ENCODE measurements at places on chromosomes 6 and 20.

- DNase-seq, result no peak
Measured at GRCh38 chr20:45359406-45360148, 3.4 kb upstream of the SYS1 start.

DNA sequence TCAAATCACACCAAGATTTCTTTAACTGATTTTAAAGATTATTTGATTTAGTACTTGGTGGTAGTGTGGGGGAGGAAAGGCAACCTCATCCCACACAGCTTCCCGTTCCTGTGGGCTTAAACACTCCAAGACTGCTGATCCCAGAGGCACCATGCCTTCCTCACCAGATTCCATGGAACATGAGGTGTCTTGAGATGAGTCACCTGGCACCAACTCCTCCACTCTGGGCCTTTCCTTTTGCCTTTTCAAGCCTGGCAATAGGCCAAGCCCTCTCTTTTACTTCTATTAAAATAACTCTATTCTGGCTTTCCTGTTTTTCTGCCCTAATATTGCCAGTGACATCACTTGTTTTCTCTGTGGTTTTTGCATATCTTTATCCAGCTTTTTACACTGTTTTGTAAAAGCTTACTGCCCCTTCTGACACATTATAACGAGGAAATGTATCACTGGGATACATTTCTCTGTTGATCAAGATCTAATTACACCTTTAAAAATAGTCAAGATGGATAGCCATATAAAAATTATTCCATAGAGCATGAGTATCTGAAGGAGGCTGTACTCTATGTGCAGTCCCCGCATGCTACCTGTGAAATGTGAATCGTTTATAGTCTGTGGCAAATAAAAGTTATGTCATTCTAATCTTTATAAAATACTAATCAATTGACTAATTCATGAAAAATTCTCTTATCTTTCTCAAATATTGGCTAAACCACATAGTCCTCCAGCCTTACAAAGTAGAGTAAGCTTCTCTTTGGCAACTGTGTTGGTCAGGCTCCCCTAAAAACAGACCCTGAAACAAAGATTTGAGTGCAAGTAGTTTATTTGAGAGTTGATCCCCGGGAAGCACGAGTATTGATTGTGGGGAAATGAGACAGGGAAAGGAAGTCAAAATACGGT lies 257.8 kb upstream of the KCNQ5 start:
- DNase-seq, result no peak

DNA sequence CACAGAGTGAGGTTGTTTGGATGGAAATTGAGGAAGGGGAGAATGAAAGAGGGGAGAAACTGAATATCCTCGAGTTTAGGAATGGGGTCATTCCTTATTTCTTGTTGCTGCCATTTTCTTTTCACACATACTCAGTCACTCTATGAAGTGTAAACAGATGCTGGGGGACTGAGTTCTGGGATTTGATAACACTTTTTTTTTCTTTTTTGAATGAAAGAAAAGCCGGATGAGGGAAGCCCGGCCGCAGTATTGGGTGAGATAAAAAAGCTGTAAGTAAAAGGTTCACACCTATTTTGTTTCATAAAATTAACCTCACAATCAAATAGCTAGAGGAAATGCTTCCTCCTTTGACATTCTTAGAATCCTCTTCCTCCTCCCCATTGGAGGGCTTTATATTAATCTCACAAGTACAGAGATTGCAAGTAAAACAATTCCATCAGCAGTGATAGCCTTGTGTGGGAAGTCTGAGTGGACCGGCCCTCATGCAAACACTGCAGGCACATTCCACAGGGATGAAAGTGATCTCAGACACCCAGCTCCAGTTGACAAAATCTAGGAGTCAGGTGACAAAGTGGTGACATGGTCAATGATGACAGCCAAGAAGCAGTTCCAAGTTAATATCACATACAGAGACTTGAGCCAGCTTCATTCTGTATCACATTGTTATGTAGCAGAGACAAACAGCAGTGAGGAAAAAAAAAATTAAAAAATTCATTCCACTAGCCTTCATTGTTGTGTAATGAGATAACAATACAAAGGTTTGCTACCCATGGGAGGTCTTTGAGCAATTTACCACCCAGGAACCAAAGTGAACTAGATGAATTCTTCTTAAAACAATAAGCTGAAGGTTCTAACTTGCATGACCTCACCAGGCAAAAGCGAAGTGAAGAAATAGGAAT lies 391.1 kb upstream of the HSF2 start:
- DNase-seq, result no peak

GRCh38 chr20:61726979-61727378 lies 338.7 kb downstream of the TAF4 start:
- no peak for DNase-seq

GRCh38 chr20:40869218-40870147 lies 159.1 kb upstream of the TOP1 start:
- no peak for DNase-seq

- DNase-seq, result no peak
Measured at GRCh38 chr20:32526125-32526524, 59.0 kb downstream of the NOL4L start.

DNA sequence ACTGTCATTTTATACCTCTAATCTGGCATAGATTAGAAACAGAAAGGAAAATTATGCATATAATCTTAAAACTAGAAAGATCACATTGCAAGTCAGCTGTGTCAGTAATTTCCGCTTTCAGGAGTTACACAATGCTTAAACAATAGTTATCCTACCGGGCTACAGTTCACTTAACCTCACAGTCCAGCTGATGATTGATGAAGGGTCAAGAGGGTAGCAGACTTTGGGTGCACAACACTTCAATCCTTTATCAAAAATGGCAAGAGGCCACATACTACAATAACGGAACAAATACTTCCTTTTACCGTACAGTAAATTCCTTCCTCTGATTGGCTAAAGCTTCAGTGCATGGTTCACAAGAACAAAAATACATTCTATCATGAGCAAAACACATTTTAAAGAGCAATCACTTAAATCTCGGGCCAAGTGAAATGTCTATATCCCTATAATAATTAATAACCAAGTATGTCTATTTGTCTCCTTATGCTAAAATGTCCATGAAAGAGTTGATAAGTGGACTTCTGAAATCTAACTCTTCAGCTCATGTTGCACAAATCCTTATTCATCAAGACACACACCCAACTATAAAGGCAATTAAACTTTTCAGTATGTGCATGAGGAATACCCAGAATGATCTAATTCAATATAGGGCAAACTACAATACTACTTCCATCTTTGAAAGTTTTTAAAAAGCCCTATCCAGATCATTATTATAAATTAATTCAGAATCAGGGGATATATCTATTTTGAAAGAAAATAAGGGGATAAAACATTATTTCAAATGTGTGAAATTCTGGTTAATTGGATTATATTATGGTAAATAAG lies 76.8 kb downstream of the HIVEP2 start:
- peak; percentile 58 for DNase-seq

- no peak for DNase-seq
Measured at GRCh38 chr20:17602493-17602892, 32.6 kb downstream of the DSTN start.

GRCh38 chr6:63640062-63640461 lies 4.5 kb downstream of the PHF3 start:
- DNase-seq, result no peak

DNA sequence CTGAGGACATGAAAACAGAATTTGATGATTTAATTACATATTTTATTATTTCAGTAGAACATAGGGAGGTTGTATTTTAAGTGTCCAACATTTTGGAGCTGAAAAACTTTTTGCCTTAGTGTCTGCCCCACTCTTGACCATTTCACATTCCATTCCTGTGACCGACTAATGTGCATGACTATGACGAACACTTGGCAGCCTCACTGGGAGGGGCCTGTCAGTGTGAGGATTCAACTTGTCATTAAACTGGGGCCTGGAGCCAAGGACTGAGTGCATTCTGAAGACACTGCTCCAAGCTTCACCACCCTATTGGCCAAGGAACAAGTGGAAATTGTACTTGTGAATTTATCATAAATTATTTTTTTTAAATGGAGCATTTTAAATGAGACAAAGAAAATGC lies 661.3 kb downstream of the BCKDHB start:
- DNase-seq, result no peak

DNA sequence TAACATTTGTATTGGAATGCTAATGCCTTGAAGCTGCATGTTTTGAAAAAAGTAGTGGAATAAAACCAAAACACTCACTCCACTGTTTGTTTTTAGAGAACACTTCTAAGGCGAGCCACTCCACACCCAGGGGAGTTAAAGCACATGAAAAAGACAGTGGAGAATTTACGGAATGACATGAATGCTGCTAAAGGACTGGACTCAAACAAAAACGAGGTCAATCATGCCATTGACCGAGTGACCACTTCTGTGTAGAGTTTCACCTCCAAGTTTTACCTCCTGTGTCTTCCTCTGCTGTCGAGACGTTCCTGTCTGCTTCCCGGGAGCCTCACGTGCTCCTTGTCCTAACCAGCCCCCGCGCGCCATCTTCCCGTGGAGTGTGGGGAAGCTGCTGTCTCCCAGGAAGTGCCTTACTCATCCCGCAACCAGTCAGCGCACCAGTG lies 127.8 kb downstream of the LRRC1 start:
- no peak for DNase-seq

- DNase-seq, result no peak
Measured at GRCh38 chr6:29710281-29710941, 12.8 kb upstream of the HLA-F start.

GRCh38 chr6:125793863-125794262 lies 3.1 kb downstream of the NCOA7 start:
- DNase-seq, result no peak

DNA sequence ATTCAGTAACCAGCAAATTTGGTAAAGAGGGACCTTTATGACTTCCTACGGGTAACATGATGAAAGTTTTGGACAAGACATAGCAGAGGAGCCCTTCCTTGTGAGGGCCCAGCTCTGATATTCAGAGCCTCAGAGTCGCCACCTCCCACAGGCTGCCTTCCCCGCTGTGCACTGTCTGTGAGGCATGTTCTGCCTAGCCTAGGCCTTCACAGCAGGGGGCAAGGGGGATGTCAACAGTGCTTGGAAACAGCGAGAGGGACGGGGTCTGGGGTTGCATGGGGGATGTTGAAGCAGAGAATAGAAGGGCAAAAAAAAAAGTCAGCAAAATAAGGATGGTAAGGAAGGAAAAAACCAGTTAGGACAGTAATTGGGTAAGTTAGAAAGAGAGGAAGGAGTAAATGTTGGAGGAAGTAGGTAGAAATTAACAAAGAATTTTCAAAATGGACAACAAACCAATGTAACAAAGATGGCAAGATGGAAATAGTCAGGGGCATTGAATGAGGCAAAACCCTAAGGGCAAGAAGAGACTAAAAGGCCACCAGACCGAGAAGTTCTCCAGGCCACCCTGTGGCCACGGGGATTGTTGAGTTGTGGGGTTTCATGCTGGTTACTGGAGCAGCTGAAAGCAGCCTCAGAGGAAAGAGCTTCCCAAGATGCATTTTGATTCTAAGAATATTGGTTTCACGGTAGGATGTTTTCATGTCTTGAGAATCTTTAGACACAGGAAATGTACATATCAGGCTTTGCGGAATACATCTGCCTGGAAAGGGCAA lies 139.8 kb downstream of the LY86 start:
- no peak for DNase-seq

DNA sequence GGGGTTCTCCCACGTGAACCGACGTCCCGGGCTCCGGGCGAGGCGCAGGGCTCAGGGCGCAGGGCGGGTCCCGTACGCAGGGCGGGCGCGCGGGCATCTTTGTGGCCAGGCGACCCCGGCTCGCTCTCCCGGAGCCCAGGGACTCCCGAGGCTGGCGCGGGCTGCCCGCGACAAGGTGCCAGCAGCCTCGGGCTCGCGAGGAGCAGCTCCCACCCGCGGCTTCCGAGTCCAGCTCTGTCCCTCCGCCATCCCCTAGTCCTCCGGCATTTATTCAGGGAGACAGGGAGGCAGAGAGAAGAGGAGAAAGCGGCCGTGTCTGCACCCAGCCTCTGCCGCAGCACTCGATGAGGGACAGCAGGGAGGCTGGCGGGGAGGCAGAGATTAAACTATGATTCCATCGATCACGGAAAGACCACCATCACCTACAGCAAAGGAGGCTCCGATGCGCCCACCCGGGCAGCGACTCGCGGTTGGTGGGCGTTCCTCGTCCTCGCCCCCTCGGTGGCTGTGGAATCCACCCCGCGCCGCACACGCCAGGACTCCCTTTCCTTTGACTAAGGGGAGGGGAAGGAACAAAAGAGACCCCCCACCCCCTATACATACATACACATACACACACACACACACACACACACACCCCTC lies 1.1 kb downstream of the RGS17 start:
- peak; percentile 18 for DNase-seq

GRCh38 chr6:121771937-121772720 lies 336.7 kb downstream of the GJA1 start:
- no peak for DNase-seq

DNA sequence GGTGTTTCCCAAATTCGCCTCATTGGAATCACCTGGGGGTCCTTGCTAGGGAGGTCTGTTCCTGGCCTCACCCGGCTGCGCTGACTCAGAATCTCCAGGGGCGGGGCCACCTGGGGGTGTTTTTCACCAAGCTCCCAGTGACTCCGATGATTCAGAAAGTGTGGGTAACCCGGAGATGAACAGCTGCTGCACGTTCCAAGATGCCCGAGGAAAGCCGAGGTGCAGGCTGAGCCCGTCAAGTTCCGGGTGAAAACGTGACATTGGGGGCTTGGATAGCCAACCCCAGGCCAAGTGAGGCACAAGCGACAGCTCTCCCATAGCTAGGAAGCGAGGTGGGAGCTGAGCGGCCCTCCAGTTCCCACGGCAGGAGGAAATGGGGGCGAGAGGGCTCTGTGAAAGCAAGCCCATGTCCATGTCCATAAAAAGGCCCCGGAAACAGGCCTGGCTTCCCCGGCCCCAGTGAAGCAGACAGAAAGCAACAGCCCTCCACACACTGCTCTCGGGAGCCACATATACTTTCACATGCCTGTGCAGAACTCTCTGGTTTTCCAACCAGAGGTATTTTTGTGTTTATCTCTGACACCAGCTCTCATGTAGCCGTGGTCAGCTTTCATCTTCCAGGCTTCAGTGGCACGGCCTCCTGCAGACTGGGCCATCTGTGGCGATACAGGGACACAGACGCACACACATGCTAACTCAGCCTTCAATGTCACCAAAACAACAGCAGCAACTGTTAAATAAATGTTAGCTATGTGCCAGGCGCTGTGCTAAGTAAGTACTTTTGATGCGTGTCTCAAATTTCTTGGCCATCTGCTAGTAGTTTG lies 90.7 kb upstream of the CCDC28A start:
- DNase-seq, result no peak

GRCh38 chr20:34459209-34459897 lies 56.9 kb upstream of the DYNLRB1 start:
- no peak for DNase-seq

GRCh38 chr6:53258774-53259155 lies 90.0 kb downstream of the ELOVL5 start:
- DNase-seq, result peak; percentile 47

- no peak for DNase-seq
Measured at GRCh38 chr20:54047720-54048119, 22.7 kb downstream of the BCAS1 start.

DNA sequence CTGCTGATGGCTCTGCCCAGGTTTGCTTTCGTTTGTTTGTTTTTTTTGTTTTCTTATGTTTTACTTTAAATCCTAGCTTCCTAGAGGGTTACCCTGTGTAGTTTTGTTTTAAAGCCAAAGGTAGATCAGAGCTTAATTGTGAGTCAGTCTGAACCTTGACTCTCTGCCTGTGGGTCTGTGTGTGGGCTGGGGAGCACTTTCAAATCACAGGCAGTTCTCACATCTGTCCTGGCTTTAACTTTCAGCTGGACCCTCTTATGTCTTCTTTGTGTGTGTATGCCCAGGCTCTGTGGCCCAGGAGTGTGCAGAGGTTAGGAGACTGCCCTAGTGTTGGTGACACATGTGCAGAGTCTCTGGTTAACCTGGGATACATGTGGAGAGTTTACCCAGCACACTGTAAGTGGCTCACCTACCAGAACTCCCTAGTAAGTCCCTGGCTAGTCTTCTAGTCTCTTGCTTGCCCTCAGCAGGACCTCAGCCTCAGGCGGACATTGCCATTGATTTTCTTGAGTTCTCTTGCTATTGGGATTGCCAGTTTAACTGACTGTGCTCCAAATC lies 19.0 kb downstream of the HIVEP1 start:
- DNase-seq, result no peak

Data from suppressor macrophage (primary cell).